T-cell (primary cell): ENCODE measurements at places on chromosomes 1 and 21. TPM values are rescaled to one million over a fixed set of nuclear protein-coding genes. Genes with fewer than 3 reads are reported as not detected.

- no peaks in the 10 kb centered on the region for H3K36me3 ChIP-seq
- H3K4me3 ChIP-seq = no peak overlapping the region
- no peaks in the 10 kb centered on the region for H3K4me1 ChIP-seq
These were observed 37.1 kb downstream of the SNX7 start for GRCh38 chr1:98698625-98699024.

DNA sequence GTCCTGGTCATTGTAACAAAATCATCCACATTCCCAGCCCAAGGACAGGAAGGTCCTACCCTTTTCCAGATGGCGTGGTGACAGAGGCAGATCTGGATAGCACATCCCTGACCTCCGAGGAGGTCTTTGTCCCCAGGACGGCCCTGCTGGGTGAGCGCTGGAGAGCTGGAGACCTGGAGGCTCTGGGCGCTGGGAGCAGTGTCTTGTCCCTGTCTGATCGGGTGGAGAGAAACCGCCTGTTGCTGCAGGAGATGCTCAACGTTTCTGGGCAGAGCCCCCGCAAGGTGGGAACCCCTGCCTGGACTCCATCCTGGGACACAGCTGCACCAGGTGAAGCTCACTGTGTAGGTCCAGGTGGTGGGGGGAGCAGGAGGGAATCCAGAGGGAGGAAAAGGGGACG is 4.1 kb downstream of the KIAA1614 start:
- H3K36me3 ChIP-seq = no peaks in the 10 kb centered on the region
- H3K4me1 ChIP-seq = peaks cover 6% of the 10 kb centered on the region
- H3K27me3 ChIP-seq = no peaks in the 10 kb centered on the region
- H3K27ac ChIP-seq = no peak overlapping the region
- DNase-seq = no peak

Gene SLAMF9
- not detected for total RNA-seq

Gene ATAD3C
- total RNA-seq = 0.59 TPM

Gene IGSF9
- not detected for total RNA-seq

Gene GNAT2
- total RNA-seq = not detected
